ENCODE measurements at places on chromosomes 6 and 20.

DNA sequence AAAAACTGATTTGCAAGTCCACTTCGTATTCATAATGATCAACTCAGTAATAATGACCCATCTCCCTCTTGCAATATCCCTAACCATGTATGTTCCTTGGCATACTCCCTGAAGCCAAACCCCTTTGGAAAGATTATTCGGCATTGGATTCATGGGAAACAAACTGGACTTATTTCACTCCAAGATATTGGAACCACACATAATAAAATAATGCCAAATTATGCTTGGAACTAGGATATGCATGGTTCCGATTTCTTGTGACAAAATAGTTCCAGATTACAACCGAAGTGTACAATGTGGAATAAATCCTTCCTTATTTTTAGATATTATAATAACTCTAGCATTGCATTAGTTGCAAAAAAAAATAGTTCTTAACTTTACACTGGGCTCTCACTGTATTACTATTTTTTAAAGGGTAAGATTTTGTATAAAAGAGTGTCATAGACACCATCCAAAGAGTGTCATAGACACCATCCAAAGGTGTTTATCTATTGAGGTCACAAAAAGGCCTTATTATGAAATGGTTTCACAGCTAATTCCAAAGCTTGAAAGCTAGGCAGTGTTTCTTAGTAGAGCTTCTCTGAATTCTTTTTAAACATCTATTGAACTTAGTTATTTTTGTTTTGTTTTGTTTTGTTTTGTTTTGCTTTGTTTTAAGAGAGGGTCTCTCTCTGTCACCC, 410.9 kb upstream of the JARID2 start:
- no peak for DNase-seq

DNA sequence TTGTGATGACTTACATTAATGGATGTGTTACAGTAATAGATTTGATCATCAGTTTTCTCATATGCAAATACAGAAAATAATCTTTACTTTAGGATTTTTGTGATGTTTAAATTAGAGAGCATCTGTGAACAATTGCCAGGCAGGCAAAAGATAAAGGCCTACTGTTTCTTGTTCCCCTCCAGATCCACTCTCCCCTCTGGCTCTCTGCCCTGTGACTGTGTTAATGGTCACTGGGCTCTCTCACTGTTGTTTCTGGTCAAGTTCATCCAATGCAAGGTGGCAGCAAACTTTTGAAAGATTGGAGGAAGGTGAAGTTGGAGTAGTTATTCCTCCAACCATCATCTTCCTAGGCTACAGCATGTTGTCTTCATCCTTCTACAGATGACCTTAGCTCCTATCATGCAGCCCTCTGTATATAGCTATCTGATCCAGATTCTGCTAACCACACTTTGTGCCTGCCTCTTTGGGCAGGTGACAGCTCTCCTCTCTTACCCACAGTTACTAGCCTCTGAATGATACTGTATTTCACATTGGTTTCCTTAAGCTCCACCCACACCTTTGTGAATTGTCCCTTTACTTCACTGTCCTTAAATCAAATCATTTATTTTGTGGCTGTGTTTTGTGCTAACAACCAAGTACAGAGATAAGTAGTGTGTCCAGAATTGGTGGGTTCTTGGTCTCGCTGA, 48.9 kb upstream of the ARG1 start:
- DNase-seq: no peak

GRCh38 chr20:41222296-41222695, 85.0 kb downstream of the PLCG1 start:
- DNase-seq: no peak

DNA sequence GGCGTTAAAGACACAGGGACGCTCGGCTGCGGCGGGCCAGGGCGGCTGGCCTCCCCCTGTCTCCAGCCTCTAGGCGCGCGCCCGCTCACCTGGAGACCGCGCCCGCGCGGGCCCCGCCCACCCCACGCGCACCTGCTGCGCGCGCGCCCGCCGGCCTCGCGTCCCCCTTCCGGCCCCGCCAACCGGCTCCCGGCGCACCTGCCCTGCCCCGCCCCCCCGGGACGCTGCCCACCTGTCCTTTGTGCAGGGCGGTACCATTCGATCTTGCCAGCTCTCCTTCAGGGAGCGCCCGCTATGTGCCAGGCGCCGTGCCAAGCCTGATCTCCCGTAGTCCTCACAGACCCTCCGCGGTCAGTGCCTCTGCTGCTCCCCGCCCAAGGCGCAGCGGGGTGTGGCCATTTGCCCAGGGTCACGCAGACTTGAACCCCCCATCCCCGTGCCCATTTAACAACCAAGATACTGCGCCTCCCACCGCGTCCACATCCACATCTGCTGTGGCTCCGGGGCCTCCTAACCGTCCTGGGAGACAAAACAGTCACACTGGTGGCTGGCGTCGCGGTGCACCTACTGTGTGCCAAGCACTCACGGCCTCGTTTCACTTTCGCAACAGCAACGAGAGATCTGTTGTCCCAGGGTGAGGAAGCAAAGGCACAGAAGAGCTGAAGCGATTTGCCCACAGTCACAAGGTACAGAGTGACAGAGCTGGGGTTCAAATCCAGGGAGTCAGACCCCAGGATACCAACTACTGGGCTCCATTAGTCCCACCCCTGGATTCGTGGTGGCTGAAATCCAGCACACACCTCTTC, 48.1 kb downstream of the NOL4L start:
- peak; percentile 36 for DNase-seq

DNA sequence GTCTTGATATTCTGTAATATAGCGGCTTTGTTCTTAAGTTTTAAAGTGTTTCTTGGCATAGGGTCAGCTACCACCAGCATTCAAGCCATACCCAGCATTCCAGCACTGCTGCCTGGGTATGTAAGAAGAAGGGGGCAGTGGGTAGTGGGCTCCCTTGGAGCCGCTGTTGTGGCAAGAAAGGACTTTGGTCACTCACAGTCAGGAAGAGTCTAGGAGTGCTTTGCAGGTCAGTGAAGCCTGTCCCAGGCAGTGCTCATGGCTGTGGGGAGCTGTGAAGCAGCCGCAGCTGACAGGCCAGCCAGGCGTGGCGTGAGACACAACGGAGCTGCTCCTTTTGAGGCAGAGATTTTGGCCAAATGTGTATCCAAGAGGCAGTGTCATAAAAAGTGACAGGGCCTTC, 512.0 kb downstream of the CDKAL1 start:
- no peak for DNase-seq

GRCh38 chr6:815348-815738, 122.4 kb upstream of the EXOC2 start:
- no peak for DNase-seq

GRCh38 chr20:62219101-62219991, 732 bp downstream of the HRH3 start:
- DNase-seq: no peak

DNA sequence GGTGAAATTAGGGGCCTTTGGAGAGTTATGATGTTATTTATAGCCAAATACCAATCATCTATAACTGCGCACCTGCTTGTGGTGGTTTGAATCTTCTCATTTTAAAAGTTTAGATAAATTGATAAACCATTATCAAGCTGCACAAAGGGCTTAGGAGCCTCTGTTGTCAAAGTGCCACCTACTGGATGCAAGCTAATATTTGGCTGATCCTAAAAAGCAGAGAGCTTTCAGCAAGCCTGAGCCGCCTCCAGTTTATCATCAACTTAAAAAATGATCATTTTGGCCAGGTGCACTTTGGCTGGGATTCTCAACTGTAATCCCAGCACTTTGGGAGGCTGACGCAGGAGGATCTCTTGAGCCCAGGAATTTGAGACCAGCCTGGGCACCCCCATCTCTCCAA, 58.5 kb upstream of the ATXN1 start:
- no peak for DNase-seq

- DNase-seq: peak; percentile 55
Measured at GRCh38 chr6:89117211-89118108, at the start of gene SRSF12. SRSF12 (minus strand) TSS chr6:89118071; CDS start chr6:89117887, 184 bp downstream.

GRCh38 chr6:156876302-156876701, 99.1 kb downstream of the ARID1B start:
- no peak for DNase-seq

Data from RWPE1 (cell line).